Osteoblast (primary cell): ENCODE measurements at places on chromosomes 7 and 10. TPM values are rescaled to one million over a fixed set of nuclear protein-coding genes. Genes with fewer than 3 reads are reported as not detected.
A peak's percentile ranks its signal among the peaks of the same experiment; 100 is the strongest.

CTNNA3 gene
- total RNA-seq, result not detected in 2 replicates

TMEM139 gene
- not detected in 2 replicates for total RNA-seq

CDNF gene
- total RNA-seq, result 1.8 TPM in 2 replicates

IL2RA gene
- not detected in 2 replicates for total RNA-seq

ARHGEF5 gene
- total RNA-seq, result 4.7 and 8.5 TPM in 2 replicates

HOXA3 gene
- 3.5 and 4.0 TPM in 2 replicates for total RNA-seq

DNAJC12 gene
- 4.0 and 6.2 TPM in 2 replicates for total RNA-seq

TUBB8 gene
- total RNA-seq, result not detected in 2 replicates

GRCh38 chr7:101803203-101804087 lies 14.0 kb upstream of the CUX1 start:
- H3K27me3 ChIP-seq, result peaks cover 58% of the 10 kb centered on the region
- no peaks in the 10 kb centered on the region for H3K4me1 ChIP-seq
- H3K36me3 ChIP-seq, result no peaks in the 10 kb centered on the region

- H3K4me3 ChIP-seq, result no peak overlapping the region
- no peaks in the 10 kb centered on the region for H3K27me3 ChIP-seq
- DNase-seq, result no peak
- H3K4me1 ChIP-seq, result peaks cover 14% of the 10 kb centered on the region
- H3K36me3 ChIP-seq, result no peaks in the 10 kb centered on the region
Measured at GRCh38 chr7:115232041-115232440, 310.1 kb downstream of the MDFIC start.

DNA sequence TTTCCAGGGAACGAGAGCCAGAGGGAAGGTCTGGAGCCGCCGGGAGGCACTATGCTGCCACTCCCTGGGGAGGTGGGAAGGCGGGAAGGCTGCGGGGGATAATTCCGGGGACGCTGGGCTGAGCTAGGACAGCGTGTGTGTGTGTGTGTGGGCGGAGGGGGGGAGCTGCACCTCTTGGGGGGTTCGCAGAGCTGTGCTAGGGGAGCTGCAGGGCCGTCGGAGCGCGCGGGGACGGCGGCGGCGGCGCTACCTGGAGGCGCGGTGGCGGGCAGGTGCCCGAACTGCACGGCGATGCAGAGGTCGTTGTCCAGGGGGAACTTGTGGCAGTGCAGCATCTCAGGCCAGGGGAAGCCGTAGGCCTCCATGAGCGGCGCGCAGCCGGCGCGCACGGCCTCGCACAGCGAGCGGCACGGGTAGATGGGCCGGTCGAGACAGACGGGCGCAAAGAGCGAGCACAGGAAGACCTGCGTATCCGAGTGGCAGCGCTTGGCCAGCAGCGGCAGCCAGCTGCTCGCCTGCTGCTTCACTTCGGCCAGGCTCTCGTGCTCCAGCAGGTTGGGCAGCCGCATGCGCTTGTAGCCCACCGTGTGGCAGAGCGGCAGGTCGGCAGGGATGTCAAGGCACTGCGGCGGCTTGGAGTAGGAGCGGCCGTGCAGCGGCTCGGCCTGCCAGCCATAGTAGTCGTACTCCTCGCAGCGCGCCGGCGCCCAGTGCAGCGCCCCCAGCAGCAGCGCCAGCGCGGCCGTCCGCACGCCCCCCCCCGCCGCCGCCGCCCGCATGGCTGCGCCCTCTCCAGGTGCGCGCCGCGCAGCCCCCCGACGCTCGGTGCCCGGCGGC lies 526 bp downstream of the SFRP5 start:
- no peaks in the 10 kb centered on the region for H3K36me3 ChIP-seq
- peaks cover 42% of the 10 kb centered on the region for H3K27me3 ChIP-seq
- no peak overlapping the region for H3K4me3 ChIP-seq

DNA sequence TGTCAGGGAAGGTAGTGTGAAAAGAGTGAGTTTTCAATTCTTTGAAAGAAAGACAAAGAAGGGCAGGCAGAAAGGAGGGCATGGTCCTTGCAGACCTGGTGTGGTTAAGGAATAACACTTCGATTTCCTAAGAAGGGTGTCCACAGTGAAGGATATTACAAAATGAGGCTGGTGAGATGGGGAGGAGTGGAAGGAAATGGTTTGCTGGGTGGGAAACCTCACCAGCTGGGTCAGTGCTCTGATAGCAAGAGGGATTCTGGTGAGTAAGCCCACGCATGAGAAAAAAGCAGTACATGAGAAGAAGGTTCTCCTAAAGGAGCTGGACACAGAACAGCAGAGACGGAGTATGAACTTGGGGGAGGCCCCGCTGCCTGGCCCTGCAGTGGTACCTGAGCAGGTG lies 230.6 kb upstream of the PLXNA4 start:
- H3K27me3 ChIP-seq, result no peaks in the 10 kb centered on the region
- H3K4me1 ChIP-seq, result no peaks in the 10 kb centered on the region
- H3K27ac ChIP-seq, result no peak overlapping the region

DNA sequence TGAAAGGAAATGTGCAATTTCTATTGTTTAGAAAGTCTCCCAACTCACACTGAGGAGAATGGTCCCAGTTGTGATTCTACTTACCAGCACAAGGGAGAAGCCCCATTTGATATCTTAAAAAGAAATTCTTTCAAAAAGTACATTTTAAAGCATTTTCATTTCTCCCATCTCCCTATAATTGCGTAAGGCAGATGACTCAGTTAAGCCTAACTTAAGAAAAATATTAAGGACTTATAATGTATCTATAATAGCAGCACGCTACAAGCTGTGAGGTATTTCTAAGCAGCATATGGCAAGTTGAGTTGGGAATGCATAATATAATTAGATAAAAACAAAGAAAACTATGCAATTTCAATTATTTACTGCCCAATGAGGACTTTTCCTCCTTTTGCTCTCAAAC lies 8.5 kb upstream of the NRCAM start:
- no peak overlapping the region for H3K4me3 ChIP-seq
- H3K4me1 ChIP-seq, result peaks cover 6% of the 10 kb centered on the region
- H3K27me3 ChIP-seq, result no peaks in the 10 kb centered on the region

DNA sequence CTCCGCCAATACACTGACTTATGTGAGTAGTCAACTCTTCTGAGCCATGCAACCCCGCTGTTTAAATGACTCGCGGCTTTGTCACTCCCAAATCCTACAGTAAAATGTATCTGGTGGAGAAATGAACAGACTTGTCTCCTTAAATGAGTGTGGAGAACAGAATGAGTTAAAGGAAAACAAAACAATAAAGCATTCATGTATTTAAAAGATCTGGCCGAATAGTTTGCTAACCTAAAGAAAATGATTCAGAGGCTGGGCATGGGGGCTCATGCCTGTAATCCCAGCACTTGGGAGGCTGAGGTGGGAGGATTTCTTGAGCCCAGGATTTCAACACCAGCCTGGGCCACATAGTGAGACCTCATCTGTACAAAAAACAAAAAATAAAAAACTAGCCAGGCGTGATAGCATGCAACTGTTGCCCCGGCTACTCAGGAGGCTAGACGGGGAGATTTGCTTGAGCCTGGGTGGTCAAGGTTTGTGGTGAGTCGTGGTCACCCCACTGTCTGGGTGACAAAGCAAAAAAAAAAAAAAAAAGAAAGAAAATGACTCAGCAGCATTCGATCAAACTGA lies 86.5 kb upstream of the PFKP start:
- no peaks in the 10 kb centered on the region for H3K36me3 ChIP-seq
- peak overlapping the region; percentile 55 for H3K4me3 ChIP-seq
- no peaks in the 10 kb centered on the region for H3K27me3 ChIP-seq
- peak overlapping the region; percentile 66 for H3K27ac ChIP-seq

DNA sequence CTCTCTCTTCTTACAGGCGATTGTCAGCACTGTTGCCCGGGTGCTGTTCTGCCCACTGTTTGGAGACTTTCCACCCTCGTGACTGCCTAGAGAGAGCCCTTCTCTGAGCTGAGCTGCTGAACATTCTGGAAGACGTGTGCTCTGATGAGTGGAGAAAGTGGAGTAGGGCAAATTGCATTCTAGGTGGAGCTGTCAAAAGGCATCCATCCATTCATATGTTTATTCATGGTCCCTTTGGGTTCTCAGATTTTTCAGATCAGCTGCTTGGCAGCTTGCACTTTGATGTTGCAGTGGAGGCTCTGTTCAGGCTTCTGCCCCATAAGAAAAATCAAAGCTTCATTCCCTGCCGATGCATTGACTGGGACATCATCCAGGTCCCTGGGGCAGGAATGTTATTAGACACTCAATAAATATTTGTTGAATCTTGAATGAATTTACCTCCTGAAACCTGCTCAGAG lies 120.7 kb upstream of the EEPD1 start:
- H3K27me3 ChIP-seq, result peaks cover 7% of the 10 kb centered on the region
- H3K4me3 ChIP-seq, result no peak overlapping the region
- no peak overlapping the region for H3K27ac ChIP-seq
- DNase-seq, result no peak
- peaks cover 20% of the 10 kb centered on the region for H3K4me1 ChIP-seq
- H3K36me3 ChIP-seq, result no peaks in the 10 kb centered on the region

DNA sequence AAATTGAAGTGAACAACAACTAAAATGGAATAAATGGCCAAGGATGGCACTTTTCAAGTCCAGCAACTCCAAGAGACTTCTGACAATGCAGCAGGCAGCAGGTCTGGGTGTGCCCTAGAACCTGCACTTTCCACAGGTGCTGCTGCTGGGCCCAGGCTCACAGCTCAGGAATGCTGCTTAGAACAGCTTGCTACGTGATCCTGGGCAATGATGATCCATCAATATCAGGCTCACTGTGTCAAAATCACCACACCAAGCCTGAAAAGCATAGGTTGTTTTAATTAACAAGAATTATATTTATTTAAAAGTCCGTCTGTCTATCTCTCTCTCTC lies 148.4 kb downstream of the TNS3 start:
- peaks cover 45% of the 10 kb centered on the region for H3K36me3 ChIP-seq
- DNase-seq, result no peak
- no peak overlapping the region for H3K27ac ChIP-seq
- no peaks in the 10 kb centered on the region for H3K4me1 ChIP-seq
- H3K4me3 ChIP-seq, result no peak overlapping the region
